ENCODE measurements at places on chromosomes 3 and 15.

DNA sequence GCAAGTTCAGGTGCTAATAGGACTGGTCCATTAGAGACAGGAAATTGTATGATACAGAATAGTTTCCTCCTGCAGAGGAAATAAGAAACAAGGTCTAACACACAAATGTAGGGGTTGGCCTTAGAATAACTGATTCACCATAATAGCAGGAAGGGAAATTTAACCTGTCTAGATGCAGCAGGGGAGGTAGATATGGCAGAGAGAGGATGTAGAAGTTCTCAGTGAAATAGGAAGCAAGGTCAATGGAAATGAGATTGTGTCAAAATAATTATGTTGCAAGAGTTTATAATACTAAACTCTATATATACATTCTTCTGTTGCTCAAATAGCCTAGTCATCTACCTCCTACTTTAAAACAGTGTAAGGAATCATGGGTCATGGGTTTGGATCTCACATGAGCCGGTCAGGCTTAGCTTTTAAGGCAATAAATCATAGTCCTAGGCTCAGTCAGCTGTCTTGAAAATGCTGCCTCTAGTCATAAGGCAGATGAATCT is 17.0 kb downstream of the BCL2A1 start:
- DNase-seq: no peak

DNA sequence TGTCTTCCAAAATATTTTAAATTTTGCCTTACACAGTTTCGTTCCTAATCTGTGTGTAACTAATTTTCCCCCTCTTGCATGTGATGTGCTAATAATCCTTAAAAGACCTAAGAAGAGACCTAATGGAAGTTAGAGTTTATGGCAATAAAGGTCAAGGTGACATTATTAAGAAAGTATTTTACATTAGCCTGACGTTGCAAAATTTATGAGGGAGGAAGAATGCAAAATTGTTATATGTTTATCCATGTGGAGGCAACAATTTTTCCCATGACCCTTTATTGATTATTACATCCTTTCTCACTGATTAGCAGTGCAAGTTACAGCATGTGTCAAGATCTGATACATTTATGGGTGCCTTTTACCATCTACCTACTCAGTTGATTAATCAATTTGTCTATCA is 373.8 kb upstream of the ROBO1 start:
- DNase-seq: no peak

GRCh38 chr3:49018707-49019006 is 277 bp upstream of the DALRD3 start:
- DNase-seq: no peak

DNA sequence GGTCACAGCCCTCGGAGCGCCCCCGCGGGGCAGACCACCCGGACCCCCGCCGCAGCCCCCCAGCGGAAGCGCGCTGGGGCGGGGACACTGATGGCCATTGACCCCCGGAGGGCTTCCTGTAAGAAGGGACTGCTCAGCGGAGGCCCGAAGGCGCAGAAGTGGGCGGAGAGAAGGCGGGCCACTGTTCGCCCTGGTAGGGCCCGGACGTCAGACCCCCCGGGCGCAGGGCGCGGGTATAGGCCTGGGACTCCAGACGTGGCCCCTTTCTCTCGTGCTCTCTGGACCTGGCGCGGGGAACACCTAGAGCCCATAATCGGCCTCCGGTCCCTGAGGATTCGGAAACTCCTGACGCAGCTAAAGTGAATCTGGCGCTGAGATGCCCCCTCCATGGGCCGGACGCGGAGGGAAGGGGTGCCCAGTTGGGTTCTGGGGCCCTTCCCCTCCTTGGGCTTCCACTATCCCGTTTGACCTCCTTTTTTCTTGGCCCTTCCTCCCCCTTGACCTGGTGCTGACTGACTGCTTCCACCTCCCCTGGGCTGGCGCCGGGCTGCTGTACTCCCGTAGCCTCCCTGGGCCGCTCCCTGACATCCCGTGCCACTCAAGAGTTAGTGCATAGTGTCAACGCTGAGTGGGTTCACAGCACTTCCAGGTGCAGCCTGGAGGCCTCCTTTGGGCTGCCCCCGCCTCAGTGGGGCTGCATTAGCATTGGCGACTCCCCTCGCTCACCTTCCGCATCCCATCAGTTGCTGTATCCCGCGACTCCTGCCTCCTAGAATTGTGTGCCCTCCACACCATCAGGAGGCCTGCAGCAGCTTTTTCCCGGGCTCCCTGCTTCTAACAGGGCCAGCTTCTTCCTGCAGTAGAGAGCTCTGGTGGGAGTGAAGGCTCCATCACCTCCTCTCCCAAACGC is 694 bp downstream of the ABTB1 start:
- peak; percentile 17 for DNase-seq

DNA sequence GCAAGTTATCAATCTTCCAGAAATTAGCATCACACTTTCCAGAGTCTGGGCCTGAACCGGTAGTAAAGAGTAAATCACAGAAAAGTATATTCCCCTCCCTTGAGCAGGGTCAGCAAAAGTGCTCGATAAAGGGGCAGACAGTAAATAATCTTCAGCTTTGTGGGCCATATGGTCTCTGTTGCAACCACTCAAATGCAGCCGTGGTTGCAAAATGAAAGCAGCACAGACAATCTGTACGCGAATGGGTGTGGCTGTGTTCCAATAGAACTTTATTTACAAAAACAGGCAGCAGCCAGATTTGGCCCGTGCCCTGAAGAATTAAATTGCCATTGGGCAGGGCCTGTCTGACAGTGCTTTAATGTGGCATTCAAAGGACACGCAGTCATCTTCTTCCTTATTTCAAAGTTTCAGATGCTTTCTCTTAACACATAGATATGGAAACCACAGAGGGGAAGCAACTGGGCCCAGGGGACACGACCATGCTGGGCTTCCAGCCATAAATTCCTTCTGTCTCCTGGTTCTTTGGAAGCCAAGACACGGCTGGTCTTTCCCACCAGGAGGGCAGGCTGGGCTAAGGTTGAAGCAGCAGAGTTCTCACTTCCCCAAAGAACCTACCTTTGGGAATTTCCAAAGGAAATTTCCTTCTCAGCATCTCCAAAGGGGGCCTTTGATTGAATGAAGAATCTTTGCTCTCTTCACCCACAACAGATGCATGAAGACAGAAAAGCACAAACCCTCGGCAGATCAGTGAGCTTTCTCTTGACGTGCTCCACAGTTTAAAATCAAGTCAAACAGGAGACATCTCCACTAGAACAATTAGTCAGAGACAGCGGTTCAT is 489.8 kb upstream of the PROK2 start:
- DNase-seq: no peak

DNA sequence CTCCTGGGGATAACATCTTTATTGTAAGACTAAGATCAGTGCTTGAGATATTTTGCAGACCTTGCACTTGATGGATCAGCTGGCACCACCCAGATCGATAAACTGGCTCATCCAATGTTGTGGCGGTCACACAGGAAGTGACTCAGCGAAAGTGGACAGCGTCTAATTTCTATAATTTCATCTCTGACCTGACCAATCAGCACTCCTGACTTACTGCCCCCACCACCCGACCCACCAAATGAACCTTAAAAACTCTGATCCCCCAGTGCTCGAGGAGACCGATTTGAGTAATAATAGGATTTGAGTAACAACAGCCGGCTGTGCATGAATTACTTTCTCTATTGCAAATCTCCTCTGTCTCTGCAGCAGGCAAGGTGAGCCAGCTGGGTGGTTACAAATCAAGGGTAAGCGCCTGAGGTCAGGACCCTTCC is 62.7 kb upstream of the RNU6-1 start:
- DNase-seq: no peak

DNA sequence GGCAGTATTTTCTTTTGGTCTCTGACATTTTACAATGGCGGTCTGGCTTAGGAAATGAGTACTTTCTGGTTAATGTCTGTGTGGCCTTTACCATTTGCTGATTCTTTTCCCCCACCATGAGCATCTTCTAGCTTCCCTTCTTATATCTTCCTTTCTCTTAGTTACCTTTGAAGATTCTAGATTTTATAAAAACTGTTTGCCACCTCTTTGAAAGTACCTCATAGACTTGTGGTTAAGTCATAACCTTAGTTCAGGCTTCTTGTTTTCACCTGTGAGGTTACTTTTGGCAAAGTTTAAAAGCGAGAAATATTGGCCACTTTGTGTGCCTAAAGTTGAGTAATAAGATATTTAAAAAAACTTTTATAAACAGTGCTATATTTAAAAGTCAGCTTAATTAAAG is 147.4 kb downstream of the FMN1 start:
- DNase-seq: no peak

DNA sequence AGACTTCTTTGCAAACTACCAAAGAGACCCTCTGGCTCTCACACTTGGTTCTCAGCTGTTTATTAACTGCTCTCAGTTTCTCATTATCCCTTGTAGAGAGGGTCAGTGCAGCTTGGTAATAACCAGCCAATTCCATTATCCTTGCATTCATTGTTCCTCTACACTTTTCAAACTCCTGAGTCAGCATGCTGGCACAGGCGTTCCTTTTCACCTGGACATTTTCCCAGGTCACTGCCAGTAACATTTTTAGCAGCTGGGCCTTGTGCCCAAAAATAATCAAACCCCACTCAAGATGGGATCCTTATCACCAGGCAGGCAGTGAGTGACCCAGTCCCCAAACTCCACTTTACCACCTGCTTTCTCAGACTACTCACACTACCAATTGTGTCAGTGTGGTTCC is 4.8 kb upstream of the SUMF1 start:
- no peak for DNase-seq

DNA sequence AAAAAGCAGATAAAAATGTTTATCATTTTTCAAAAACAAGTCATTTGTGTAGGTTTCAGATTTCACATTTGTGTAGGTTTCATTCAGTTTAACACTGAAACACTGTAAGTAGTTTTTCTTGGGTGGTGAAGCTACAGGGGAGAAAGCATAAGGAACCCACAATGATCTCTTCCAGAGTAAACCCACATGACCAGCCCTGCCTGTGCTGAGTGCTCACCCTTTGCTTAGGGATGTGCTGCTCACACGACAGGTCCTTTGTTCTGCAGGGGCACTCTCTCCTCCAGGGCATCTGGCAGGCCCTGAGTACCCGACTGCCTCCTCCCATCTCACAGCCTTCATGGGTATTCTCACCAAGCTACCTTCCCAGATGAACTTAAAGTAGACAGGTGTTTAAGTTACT is 28.9 kb downstream of the ZXDC start:
- DNase-seq: no peak

Data from stimulated activated CD8-positive, alpha-beta memory T cell treated with anti-CD3 and anti-CD28 coated beads, Interleukin-4, amount 100 ng/mL, for 4 hours (primary cell).